ENCODE measurements at places on chromosomes 1 and 21.

- no peak for DNase-seq
Observed at GRCh38 chr1:15344800-15345704, 64.6 kb upstream of the EFHD2 start.

DNA sequence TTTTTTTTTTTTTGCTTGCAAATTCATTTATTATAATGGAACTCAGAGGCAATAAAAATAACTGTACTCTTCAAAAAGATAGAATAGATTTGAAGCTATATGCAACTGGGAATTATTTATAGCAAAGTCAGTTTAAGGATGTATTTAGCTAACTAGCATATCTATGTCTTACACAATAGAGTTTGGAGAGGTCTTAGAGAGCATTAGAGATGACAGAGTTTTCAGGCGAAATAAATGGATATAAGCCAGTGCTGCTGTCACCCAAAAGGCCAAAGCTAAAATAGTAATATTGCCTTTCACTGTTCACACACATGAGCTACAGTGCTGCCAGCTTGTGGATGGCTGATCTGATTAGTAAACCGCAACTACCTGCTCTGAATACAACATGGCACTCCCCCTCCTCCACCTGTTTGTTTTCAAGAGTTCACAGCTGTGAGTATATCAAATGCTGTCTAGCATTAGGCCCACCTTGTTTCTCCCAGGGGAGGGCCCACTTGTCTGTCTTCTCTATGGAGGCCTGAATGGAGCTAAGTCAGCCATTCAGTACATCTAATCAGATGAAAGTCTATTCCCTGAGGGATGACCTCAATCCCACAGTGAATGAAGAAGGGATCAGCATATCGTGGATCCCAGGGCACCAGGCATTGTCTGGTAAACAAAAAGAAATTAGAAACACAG, 25.2 kb upstream of the SSX2IP start:
- no peak for DNase-seq

DNA sequence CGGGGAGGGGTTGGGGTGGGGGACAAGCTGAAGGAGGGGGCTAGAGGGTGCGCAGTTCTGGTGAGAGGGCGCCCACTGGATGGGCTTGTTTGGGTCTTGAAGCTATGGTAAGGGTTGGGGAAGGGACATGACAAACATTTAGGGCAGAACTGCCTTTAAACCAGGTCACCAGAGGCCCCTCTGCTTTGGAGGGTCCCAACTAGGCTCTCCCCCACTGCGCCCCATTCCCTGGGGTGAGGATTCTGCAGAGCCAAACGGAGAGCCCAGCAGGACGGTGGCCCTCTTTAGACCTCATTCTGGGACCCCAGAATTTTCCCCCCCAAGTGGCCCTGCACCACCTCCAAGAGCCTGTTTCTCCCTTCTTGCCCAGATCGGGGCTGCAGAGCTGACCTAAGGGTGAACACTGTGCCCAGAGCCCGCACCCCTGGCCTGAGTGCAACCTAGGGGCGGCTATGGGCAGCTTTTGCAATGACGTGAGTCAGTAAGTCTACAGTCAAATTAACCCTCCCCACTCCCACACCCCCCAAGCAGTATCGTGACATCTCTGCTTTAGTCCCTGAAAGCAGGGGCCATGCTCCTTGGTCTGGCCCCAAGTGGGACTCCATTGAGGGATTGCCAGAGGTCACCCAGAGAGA, 593.8 kb downstream of the MATN1 start:
- DNase-seq = no peak

DNA sequence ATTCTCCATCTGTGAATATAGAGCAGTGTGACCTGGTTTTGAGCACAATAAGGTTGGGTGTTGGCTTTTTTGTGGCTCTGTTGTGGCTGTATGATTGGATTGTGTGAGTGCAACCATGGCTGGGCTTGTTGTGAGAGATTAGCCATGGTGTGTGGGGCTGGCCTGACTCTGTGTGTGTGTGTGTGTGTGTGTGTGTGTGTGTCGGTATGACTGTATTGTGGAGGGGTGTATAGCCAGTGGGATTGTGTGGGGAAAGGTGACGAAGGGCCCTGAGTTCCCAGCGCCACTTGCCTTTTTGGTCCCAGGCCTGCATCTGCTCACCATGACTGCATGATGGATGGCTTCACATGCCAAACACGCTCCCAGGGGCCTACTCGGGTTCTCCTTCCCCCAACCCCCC, 5.9 kb upstream of the SLC6A9 start:
- no peak for DNase-seq

- DNase-seq = no peak
Observed at GRCh38 chr1:165875171-165875570, 47.8 kb downstream of the UCK2 start.

- DNase-seq = no peak
Observed at GRCh38 chr1:85824066-85824840, 116.0 kb upstream of the ZNHIT6 start.

GRCh38 chr1:154575147-154575927, 7.8 kb downstream of the CHRNB2 start:
- no peak for DNase-seq

- DNase-seq = no peak
Observed at GRCh38 chr1:184112176-184112948, 60.8 kb downstream of the TSEN15 start.

GRCh38 chr1:25985670-25986069, 12.2 kb downstream of the PAFAH2 start:
- no peak for DNase-seq

- no peak for DNase-seq
Observed at GRCh38 chr1:246971090-246971721, 36.7 kb downstream of the ZNF695 start.

DNA sequence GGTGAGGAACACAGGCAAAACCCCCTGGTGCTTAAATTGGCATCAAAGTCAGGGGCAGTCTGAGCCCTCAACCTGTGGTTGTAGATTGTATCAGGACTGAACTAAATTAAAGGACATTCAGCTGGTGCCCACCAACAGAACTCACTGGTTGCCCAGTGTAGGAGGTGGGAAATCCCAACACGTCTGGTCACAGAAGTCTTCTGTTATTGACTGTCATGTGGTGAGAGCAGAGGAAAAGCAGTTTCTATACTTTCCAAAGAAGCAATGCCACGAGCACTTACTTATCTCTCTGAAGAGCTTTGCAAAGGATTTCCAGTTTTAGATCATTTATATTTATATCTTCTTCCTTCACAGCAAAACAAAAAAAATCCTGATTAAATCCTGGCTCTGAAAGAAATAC, 15.0 kb upstream of the ACTA1 start:
- DNase-seq = no peak

- no peak for DNase-seq
Observed at GRCh38 chr1:43885279-43885801, 48.3 kb upstream of the ARTN start.

DNA sequence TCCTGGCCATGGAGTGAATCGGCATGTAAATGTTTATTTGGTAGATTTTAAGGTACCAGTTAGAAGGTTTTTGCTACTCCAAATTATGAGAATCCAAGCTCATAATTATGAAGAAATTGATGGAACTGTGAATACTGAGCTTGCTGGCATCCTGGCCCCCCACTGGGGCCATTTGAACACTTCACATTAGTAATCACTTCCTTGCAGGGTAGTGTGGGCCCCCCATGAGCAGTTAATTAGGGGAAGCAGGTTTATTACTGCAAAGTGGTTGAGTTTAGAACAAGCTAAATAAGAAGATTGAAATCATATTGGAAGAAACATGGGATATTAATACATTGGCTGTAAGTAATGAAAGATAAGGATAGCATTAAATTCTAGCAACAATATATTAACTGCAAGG, 86.7 kb downstream of the S1PR1 start:
- DNase-seq = no peak

- DNase-seq = peak; percentile 50
Observed at GRCh38 chr1:53860967-53861411, 22.9 kb upstream of the NDC1 start.

- DNase-seq = no peak
Observed at GRCh38 chr1:106747791-106748190, 308.7 kb upstream of the PRMT6 start.

DNA sequence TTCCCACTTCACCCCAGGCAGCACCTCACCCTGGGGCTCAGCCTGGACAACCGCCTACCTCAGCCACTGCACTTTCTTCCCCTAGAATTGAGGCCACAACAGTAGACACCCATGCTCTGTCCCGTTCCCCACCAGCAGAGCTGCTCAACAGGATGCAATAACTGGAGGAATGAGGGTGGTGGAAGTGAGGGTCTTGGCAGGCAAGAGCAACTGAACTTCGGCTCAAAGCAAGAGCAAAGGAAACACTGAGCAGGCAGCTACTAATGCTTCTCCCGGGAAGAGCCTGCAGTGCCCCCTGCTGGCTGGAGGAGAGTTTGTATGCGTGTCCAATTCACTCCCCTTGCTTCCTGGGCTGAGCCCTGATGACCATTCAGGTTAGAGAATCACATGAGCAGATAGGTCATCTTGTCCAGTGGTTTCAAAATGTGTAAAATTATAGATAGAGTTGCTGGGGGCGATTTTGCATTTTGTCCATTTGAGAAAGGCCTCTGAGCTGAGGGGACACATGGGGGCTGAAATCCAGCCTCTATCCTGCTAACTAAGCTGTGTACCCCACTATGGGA, 13.9 kb downstream of the NT5C1A start:
- DNase-seq = peak; percentile 56

- DNase-seq = no peak
Observed at GRCh38 chr1:162372159-162373071, 4.2 kb downstream of the SPATA46 start.

GRCh38 chr1:223474804-223475203, 81.6 kb downstream of the CCDC185 start:
- DNase-seq = no peak

GRCh38 chr1:83034851-83035250, 964.1 kb downstream of the TTLL7 start:
- no peak for DNase-seq

GRCh38 chr21:46211786-46212720, 16.5 kb downstream of the LSS start:
- no peak for DNase-seq

- no peak for DNase-seq
Observed at GRCh38 chr1:164624400-164624799, 65.4 kb downstream of the PBX1 start.

DNA sequence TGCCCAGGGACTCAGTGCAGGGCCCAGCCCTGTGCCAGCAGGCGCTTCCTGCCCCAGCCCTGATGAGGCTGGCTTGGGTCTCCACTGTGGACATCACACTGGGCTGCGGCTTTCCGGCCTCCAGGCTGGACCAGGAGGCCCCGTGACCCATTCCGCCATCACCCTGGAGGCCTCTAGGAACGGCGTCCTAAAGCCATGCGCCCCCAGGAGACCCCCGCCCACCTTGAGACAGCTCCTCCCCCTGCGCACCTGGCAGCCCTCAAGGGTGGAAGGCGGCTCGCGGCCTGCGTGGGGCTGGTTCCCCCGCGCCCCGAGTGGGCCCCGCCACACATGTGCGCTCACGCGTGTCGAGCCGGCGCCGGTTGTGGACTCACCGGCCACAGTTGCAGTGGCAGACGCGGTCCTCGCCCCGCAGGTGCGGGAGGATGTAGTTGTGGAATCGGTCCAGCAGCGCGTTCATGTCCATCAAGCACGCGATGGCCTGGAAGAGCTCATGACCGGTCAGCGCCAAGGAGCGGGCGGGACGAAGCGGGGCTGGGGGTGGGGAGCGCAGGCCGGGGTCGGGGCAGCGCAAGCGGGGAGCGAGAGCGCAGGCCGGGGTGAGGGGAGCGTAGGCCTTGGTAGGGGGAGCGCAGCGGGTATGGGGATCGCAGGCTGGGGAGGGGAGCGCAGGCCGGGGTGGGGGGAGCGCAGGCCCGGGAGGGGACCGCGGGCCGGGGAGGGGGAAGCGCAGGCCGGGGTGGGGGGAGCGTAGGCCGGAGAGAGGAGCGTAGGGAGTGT, 924 bp downstream of the TMEM240 start:
- DNase-seq = no peak

- no peak for DNase-seq
Observed at GRCh38 chr1:184929711-184930202, 44.6 kb downstream of the NIBAN1 start.

DNA sequence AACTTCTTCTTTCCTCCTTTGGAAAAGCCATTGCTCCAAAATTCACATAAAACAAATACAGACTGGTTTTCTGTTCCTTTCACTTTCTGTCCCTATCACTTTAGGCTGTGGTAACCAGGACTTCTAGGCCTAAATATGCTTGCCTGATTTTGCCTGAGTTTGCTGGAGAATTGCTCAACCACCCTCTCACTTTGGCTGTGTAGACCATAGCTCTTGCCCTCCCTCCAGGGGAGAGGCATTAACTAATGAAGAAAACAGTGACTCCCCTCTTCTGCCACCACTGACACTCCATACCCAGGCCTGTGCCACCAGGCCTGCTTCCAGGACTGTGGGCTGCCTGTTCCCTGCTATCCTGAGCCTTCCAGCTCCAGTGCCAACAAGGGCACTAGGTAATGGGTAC, 163.5 kb downstream of the TOMM20 start:
- no peak for DNase-seq

DNA sequence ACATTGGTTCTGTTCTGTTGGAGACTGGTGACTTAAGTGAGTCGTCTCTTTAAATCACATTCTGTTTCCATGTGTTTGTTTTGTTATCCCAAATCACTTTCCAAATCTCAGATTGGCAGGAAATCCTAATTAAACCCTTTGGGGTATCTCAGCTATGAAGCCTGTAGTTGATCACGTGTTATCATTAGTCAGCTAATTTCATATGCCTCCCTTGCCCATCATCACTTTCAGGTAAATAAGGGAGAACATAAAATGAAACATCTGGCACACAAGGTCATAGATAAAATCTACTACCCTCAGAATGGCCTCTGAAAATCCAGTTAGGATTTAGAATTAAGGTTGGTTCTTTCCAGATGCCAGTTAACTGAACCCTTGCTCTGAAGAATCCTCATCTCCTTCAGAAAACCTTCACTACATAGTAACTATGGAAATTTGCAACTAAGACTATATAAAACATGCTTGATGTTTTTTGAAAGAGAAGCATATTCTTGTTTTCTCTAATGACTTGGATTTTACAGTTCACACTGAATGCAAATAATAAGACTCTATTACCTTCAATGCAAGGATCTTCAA, 401.5 kb downstream of the DSCAM start:
- DNase-seq = no peak

DNA sequence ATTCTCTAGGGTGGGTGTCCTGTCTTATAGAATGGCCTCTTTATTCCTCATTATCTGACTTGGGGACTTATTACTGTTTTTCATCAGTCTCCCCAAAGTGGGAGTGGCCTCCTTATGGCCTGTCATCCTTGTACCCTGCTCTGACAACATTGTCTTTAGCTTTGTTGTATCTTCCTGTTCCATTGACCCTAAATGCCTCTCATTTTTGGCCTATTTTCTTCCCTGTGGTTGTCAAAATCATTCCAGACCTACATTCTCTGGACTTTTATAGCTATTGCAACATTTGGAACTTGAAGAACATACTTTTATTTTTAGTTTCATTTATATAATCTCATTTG, 9.7 kb downstream of the SFT2D2 start:
- no peak for DNase-seq

DNA sequence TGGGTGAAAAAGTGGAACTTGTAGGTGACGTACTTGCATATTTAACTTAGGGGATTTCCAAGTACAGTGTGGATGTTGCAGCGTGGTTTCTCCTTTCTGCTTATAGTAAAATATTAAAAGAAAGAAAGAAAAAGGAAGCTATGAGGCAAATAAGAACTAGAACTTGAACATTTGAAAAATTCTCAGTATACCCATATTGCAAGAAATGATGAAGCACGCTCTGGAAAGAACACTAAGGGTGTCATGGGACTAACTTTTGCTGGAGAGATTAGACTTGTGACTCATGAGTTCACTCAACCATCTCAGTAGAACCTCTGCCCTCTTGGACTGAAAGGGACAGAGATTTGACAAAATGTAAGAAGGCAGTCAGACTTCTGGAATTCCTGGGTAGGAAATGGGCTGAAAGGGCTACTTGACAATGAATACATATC, 704.5 kb upstream of the ADGRL4 start:
- DNase-seq = peak; percentile 12

- DNase-seq = no peak
Observed at GRCh38 chr1:161721738-161722343, 497 bp downstream of the FCRLB start.

All from GM19239 (cell line).